C1 segment of cervical spinal cord (tissue), 14 donors: ENCODE measurements at places on chromosomes 5 and 9.

GRCh38 chr5:108700930-108701329 is 46.8 kb upstream of the FER start:
- DNase-seq: no peak

DNA sequence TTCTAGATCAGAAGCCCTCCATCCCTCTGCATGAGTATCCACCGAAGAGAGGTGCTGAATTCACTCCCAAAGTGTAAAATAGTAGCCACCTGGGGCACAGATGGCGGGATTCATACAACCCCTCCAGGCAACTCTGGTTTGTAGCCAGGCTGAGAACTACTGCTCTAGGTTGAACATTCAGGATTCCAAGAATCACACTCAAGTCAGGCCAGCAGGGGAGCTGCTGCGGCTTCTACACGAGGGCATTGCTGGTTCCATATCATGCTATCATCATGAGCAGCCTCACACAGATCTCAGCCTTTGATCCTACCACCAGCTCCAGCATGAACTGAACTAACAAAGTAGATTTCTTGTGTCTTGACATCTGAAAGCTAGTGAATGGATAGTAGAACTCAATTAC is 367.9 kb downstream of the DIRAS2 start:
- DNase-seq: no peak

- DNase-seq: no peak
Observed at GRCh38 chr5:149181732-149182131, 40.4 kb downstream of the ABLIM3 start.

DNA sequence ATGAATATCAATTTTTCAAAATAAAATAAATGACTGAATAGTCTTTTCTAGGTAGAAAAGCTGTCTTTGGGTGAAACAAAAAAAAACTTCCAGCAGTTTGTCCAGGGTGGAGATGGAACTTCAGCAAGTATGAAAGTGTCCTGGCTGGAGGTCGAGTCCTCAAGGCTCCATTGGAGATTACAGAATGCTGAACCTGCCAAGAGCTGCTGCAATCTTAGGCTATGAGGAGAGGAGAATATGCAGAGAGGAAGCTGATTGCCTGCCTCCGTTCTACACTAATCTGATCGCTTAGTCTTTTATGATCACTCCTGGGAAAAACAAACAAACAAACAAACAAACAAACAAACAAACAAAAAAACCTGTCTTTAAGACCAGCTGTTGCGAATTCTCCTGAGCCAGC is 50.6 kb downstream of the NREP start:
- DNase-seq: no peak

GRCh38 chr9:115466756-115467155 is 348.8 kb upstream of the TNC start:
- no peak for DNase-seq

DNA sequence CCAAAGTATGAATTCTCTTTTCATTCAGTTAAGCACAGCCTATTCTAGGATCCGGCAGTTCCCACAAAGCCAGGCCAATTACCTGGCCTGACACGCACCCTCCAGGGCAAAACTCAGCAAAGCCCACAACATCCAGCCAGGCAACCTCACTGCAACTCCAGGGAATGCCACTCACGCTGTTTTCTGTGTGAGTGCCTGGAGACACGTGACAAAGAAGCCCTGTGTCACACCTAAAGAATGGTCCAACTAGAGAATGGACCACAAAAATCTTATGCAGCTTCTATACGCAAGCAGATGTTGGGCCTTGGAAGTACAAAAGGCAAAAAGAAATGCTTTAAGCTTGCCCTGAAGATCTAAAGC is 20.2 kb downstream of the RETREG1 start:
- DNase-seq: no peak

DNA sequence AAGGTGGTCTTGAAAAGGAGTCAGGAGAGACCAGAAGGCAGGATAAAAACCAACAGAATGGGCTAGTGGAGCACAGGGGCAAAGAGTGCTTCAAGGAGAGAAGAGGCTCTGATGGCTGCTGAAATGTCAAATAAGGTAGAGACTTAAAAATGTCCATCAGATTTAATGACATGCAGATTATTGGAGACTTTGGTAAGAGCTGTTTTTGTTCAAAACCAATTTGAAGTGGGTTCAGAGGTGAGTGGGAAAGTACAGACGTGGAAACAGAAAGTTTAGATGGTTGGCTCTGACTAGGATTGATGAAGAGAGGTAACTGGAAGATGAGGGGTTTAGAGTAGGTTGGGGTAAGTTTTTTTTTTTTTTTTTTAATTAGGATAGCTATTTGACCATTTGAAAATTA is 14.1 kb downstream of the SLC25A46 start:
- no peak for DNase-seq

GRCh38 chr5:125652761-125653160 is 770.4 kb upstream of the GRAMD2B start:
- no peak for DNase-seq

DNA sequence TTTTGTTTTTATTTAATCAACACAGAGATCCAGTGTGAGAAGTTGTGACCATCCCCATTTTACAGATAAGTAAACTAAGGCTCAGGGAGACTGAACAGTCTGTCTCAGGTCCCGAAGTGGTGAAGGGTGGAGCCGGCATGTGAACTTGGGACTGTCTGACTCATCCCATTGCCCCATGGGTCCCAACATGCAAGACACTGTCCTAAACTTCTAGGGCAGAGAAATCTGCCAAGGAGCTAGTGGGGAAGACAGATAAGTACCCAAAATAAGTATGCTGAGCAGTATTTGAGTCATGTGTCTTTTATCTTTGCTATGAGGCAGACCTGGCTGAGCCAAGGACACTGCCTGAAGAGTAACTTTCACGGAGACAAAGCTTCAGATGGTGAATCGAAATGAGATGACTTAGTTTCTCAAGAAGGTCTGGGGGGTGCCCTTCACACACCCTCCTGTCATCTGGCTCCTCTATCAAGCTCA is 64.3 kb upstream of the SLC25A51 start:
- DNase-seq: no peak

DNA sequence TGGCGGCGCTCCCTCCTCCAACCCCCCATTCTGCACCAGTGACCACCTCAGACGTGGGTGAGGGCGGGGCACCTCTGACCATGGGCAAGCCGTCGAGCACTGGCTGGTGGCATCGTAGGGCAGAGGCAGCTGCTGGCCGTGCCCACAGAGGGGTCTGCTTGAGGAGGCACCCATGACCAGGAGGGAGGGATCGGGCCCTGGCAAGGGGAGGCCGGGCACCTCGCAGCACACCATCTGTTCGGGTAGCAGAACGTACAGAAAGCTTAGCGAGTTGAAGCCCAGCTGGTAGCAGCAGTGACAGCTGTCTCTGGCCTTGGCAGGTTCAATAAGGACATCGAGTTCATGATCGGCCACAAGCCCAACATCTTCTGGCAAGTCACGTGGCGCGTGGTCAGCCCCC is 4.3 kb upstream of the SLC6A18 start:
- no peak for DNase-seq

DNA sequence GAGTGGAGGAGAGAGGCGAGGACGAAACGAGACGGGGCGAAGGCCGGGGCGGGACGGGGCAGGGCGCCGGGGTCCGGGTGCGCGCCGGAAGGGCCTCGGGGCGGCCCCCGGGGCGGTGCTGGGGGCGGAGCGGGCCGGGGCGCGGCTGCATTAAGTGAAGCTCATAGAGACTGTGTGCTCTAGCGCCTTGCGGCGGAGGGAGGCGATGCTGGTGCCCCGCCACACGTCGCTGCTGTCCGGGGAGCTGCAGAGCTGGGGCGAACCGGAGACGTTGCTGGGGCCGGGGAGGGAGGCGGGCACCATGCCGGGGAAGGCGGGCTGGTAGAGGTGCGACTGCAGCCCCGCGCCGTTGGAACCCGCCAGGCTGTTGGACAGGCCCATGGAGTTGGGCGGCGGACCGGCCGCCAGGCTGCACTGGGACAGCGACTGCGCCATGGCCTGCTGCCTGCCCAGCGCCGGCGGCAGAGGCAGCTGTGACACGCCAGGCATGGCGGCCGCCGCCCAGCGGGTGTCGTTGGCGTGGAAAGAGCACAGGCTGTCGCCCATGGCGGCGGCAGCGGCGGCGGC is 8.3 kb downstream of the OTP start:
- no peak for DNase-seq

DNA sequence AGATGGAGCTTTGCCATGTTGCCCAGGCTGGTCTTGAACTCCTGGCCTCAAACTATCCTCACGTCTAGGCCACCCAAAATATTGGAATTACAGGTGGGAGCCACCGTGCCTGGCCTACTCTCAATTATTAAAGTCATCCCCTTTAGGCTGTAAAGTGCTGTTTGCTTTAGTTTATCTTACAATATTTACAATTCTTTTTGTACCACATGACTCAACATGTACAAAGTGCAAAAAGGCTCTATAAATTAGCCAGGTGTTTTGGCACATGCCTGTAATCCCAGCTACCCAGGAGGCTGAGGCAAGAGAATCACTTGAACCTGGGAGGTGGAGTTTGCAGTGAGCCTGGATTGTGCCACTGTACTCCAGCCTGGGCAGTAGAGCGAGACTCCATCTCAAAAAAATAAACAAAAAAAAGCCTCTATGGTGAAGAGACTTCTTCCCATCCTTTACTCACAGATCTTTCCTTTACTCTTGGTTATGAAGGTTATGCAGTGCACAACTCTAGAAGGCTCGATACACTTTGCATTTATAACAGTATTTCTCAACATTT is 28.5 kb upstream of the MLLT3 start:
- DNase-seq: no peak

DNA sequence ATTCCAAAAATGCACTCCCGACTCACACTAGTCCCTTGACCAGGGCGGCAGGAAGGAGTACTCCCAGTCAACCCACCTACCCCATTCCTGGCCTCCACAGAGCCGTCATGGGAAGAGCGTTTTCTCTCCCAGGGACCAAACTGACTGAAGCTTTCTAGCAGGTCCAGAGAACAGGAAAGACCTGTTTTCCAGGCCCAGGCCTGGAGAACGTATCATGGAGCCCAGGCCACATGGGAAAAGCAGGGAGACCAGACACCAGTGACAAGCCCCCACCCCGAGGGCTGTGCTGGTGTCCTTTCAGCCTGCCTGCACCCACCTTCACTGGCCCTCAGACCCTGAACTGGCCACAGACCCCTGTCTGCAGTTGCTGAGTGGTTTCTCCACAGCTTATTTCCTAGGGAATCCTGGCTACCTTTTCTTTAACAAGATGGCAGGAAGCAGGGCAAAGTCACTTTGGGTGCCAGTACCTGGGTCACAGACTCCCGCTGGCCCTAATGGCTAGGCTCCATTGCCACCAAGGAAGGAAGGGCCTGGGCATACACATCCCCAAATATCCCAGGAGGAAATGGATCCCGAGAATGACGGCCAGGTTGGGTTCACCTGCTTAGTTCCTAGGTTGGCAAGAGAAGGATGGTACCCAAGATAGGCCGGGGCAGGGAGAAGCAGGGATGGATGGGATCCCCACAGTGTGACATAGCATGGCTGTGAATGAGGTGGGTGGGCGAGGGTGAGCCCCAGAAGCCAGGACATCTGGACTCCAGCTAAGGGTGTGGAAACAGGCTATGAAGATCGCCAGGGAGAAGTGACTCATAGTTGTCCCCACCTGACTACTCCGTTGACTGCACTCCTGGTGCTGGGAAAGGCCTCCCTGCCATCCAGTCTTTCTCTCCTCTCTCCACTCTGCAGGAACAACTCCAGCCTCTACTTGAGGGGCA is 12.2 kb downstream of the CCNI2 start:
- no peak for DNase-seq

- no peak for DNase-seq
Observed at GRCh38 chr5:171954721-171955120, 51.7 kb downstream of the FBXW11 start.

- no peak for DNase-seq
Observed at GRCh38 chr5:59755476-59755875, 138.1 kb downstream of the PDE4D start.

DNA sequence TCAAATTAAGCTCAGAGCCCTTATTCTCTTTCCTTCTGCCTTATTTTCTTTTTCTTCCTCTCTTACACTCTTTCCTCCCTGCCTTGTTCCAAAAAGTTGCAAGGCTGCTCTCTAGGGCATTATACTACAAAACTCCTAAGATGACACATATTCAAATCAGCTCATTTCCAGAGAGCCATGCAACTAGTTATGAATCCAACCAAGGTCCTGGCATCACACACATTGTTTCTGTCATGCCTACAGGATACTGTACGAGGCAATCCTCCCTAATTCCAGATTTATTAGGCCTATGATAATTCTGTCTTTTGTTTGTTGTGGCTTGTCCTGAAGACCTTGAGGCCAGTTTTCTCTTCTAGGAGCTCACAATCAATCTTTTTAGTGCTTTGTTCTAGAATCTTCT is 87.0 kb upstream of the TBCA start:
- DNase-seq: no peak

DNA sequence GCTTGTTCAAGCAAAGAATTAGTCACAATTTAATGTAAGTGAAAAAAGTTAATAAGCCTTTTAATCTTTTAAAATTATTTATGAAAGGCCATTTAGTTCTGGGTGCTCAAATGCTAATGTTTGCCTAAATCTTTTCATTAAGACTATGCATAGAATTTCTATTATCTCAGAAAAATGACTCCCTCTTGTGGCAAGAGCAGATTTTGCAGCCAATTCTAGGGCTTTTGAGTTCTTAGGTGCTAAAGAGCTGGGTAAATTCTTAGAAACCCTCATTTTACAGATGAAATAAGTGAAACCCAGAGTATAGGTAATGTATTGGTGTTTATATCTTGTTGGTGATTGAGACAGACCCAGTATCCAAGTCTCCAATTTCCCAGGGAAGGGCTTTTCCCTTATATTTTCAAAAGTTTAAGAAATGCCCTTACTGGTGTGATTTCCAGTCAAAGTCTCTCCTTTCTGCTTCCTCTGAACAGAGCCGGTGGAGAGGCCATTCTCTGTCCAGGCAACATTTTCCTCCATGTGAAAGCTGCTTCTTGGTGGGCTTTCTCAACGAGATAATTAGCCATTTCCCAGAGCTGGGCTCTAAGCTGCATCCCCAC is 24.1 kb upstream of the PCSK5 start:
- no peak for DNase-seq

DNA sequence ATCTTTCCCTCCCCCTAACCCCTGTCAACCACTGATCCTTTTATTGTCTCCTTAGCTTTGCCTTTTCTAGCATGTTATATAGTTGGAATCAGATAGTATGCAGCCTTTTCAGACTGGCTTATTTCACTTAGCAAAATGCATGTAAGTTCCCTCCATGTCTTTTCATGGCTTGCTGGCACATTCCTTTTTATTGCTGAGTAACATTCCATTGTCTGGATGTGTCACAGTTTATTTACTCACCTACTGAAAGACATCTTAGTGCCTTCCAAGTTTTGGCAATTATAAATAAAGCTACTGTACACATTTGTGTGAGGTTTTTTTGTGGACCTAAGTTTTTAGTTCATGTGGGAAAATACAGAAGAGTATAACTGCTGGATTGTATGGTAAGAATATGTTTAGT is 230.1 kb downstream of the PBX3 start:
- no peak for DNase-seq

- no peak for DNase-seq
Observed at GRCh38 chr5:43687275-43687674, 84.3 kb downstream of the NNT start.

DNA sequence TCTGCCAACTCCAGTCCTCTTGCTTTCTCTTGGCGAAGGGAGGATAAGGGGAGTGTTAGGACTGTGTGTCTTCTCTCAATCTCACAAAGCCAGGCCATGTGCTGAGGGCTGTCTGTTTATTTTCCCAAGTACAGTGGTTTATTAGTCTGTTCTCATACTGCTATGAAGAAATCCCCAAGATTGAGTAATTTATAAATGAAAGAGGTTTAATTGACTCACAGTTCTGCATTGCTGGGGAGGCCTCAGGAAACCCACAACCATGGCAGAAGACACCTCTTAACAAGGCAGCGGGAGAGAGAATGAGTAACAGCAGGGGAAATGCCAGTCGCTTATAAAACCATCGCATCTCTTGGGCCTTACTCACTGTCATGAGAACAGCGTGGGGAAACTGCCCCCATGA is 36.2 kb upstream of the CKS2 start:
- no peak for DNase-seq

- DNase-seq: no peak
Observed at GRCh38 chr9:97987487-97987886, 4.3 kb downstream of the ANP32B start.
